ENCODE measurements at places on chromosomes 3 and 15.

- DNase-seq = no peak
Measured at GRCh38 chr3:128083980-128084674, 31.9 kb downstream of the SEC61A1 start.

DNA sequence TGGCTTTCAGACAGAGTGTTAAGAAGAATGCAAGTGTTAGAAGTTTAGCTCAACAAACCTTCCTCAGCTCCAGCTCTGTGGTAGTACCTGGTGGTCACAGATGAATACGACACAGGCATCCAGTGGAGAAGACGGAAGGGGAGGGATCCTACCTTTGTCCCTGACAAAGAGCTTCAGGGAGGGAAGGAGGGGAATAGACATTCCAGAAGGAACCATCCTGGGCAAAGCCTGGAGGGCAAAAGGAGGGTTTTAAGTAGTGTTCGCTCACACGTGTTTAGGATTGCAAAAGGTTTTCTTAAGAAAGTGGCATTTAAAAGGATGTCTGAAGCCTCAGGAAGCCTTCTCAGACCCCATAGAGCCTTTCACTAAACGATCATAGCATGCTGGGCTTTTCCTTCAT lies 2.8 kb downstream of the CHCHD4 start:
- DNase-seq = no peak

DNA sequence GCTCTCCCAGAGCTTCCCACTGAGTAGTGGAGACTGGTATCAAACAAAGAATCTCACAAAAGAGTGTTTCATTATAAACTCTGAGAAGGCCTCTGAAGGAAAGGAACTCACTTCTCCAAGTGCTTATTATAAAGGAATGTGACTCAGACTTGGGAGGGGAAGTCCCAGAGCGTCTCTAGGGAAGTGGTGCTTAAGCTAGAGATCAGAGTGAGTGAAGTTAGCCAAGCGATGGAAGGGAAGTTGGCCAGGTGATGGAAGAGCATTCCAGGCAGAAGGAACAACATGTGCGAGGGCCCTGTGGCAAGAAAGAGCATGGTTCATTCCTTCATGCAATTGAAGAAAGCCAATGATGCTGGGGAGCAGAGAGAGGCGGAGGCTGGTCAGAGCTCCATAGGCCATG lies 2.3 kb downstream of the XYLB start:
- no peak for DNase-seq

- no peak for DNase-seq
Measured at GRCh38 chr3:19596408-19596807, 337.6 kb downstream of the EFHB start.

GRCh38 chr15:39180030-39180429 lies 400.8 kb upstream of the THBS1 start:
- no peak for DNase-seq

DNA sequence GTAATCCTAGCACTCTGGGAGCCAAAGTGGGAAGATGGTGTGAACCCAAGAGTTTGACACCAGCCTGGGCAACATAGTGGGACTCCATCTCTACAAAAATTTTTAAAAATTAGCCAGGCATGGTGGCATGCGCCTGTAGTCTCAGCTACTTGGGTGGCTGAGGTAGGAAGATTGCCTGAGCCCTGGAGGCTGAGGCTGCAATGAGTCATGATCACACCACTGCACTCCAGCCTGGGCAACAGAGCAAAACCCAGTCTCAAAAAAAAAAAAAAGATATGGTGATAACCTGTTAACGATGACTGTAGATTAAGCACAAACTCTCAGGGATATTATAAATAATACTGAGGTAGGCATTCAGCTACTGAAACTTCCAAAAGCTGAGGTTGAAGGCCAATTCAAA lies 107.5 kb downstream of the SLC49A4 start:
- DNase-seq = no peak

- DNase-seq = no peak
Measured at GRCh38 chr3:153090973-153091372, 71.1 kb upstream of the RAP2B start.

DNA sequence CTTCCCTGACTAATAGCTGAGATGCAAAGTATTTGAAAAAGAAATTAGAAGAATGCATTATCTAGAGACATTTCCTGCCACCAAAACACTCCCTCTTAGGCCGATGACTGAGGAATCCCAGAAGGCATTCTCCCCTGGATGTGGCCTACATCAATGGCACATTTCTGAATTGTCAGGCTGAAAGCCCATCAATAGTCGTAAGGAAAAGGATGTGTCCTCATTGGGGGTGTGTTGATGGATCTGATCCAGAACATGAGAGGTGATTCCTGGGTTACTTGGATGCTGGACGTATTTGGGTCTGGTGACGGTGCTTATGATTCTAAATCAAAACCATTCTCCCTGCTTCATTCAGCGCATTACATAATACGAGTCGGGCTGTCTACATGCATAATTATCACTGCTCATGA lies 216.9 kb upstream of the CDIN1 start:
- no peak for DNase-seq

- no peak for DNase-seq
Measured at GRCh38 chr15:39799552-39800011, 16.9 kb upstream of the FSIP1 start.

- no peak for DNase-seq
Measured at GRCh38 chr3:185399737-185400667, 37.1 kb downstream of the MAP3K13 start.

GRCh38 chr15:67945951-67946700 lies 106.3 kb upstream of the RNU6-1 start:
- DNase-seq = no peak

DNA sequence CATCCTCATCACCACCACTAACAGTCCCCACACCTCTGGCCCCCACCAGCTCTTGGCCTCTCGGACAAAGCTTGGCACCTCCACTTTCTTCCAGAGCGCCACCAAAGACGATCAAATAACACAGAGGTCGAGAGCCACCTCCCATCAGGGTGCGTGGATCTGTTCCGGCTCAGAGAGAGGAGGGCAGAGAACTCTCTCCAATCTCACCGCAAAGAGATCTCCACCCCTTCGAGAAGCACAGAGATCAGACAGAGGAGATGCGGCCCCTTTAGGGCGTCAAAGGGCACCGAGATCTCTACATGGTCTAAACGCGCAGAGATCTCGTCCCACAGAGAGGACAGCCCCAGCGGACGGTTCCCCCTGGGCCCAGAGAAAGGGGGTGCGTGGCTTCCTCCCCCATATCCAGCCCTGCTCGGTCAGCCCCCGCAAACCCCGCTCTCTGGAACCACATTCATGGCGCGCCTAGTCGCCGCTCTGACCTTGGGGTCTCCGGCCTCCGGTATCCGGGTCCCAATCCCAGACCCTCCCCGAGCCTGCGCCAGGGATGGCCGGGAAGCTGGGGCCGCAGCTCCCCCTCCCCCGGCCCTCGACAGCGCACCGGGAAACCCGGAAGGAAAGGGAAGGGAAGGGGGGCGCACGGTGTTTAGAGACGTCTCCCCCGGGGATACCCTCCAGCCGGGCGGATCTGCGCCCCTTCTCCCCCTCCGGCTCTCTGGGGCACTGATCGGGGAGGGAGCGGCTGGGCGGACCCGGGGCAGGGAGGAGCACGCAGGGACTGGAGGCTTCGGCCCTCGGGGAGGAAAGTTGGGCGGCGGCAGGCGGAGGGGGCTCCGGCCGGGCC lies 608 bp downstream of the SCN5A start:
- DNase-seq = no peak

- DNase-seq = no peak
Measured at GRCh38 chr3:52354676-52355075, 38.6 kb downstream of the DNAH1 start.

DNA sequence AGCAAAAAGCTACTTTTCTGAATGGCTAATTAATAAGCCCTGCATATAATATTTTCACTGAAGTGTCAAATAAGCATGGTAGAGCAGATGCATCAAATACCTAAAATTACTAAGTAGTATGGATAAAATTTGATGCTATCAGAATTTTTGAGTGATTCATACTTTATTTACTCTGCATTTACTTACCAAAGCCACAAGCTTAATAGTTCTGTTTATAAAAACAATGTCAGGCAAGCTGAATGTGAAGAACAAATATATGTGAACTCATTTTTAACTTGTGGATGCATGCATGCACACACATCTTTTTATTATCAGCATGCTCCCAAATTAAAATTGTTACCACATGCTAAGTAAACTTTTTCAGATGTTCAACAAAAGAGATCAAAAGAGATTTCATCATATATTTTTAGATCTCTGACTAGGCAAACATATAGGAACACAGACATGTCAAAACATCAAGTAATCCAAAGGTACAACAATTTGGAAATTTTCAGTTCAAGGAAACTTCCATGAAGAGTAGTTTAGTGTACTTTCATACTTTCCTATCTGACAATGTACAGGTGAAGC lies 969.4 kb downstream of the ROBO1 start:
- DNase-seq = no peak

GRCh38 chr15:43524254-43524845 lies 6.9 kb downstream of the MAP1A start:
- DNase-seq = no peak

Data from NCI-H1694 treated with DMSO at 0.1 percent for 48 hours (cell line).